Activated B cell treated with CpG ODN at 0.5 μM for 24 hours (primary cell): ENCODE measurements at places on chromosomes 6 and 20. TPM values are rescaled to one million over a fixed set of nuclear protein-coding genes. Genes with fewer than 3 reads are reported as not detected.

GRCh38 chr6:170393807-170394399 lies 87.3 kb downstream of the FAM120B start:
- H3K36me3 ChIP-seq: peaks cover 83% of the 10 kb centered on the region
- H3K27ac ChIP-seq: no peak overlapping the region
- H3K4me3 ChIP-seq: no peak overlapping the region
- no peaks in the 10 kb centered on the region for H3K27me3 ChIP-seq

Gene KIF25
- not detected in 2 replicates for total RNA-seq

DNA sequence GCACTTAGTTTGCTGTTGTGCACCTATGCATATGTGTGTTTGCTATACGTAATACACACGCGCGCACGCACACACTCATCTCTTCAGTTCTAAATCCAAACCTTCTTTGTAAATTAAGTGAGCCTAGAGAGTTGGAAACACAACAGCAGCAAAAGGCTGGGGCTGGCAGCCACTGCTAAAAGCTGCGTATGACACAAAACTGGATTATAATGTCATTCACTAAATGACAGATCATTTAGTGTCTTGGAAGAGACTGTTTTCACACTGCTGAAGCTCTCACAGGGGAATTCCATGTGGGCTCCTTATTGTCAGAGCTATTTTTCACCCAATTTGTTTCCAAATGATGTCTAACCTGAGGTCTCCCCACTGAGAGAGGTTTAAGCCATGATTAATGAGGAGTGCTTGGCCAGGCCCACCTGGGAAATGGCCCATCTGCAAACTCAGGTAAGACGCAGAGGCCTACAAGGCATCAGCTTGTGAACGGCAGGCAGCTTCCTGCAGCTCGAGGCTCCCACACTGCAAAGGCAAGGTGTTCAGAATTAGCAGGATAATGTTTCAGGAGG lies 94.2 kb downstream of the OLIG3 start:
- no peak overlapping the region for H3K27ac ChIP-seq
- no peak for DNase-seq
- H3K4me1 ChIP-seq: no peaks in the 10 kb centered on the region
- H3K4me3 ChIP-seq: no peak overlapping the region

DNA sequence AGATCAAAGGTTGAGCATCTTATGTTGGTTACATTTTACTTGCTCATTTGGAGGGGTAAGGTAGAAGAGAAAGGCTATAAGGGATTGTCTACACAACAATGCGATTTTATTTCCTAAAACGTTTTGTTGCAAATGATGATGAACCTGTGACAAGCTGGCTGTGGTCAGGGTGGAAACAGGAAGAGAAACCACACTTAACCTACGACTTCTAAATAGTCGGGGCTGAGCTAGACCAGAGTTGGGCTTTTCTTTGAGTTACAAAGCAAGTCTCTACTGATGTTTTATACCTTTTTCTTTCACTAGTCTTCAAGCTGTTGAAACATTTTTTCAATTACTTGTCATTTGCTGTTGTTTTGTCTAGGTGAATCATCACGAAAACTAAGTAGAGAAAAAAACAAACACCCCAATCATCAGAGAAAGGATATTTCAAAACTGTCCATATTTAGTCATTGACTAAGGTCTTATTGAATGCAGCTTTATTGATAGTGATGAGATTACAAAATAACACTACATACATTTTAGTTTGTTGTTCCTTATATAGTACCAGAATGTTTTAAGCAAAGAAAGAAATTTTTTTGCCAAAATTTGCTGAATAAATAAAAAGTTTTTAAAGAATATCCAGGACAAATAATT lies 18.0 kb downstream of the KLHL31 start:
- H3K4me3 ChIP-seq: no peak overlapping the region
- no peak for DNase-seq
- no peaks in the 10 kb centered on the region for H3K36me3 ChIP-seq
- peaks cover 2% of the 10 kb centered on the region for H3K27me3 ChIP-seq

Gene LAMA2
- total RNA-seq: 0.07 and 0.27 TPM in 2 replicates
